ENCODE measurements at places on chromosomes 16 and 17.
A peak's percentile ranks its signal among the peaks of the same experiment; 100 is the strongest.

DNA sequence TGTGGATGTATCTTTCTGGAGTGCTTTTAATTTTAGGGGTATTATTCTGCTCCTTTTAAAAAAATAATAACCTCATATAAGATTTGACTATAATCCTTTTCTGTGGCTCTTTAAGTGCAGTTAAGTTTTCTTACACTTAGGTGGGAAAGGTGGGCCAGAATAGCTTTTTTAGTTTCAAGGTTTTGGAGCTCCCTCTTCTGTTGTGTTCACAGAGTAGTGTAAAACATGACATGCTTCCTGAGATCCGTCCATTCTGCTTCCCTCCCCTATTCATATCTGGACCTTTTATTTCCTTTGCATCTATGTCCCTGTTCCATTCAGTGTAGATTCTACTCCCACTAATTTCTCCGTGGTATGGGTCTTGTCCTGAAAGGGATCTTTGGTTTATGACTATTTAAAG is 12.8 kb downstream of the LRRC36 start:
- no peak for DNase-seq

DNA sequence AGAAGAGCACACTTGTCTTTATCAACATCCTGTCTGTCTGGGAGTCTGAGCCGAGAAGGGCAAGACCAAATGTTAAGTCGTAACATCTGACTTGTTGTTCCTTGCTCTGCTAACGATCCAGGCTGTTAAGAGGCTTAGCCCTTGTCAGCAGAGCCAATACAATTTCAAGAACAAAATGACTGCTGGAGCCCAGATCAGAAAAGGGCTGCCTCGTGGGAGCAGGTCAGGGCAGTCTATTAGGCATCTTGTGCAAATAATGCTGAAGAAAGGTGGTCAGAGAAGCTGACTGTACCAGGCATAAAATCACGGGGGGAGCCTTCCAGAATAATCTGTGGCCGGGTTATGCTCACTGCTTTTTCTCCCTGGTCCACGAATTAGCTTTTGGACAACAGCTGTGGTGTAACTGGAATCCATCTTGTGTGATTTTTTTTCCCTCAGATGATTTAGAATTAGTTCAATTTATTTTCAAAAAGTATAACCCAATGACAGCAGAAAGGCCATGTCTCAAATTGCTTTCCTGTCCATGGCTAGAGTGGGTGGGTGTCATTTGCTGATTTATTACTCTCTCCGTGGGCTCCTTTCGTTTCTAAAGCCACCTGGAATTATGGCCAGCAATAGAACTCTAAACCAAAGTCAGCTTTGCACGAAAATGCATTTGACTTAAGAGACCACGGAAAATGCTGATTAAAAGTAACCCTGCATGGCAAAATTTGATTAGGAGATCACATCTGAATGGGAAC is 221.1 kb upstream of the HSBP1 start:
- no peak for DNase-seq

- no peak for DNase-seq
Observed at GRCh38 chr17:29611351-29612093, 11.2 kb downstream of the CORO6 start.

DNA sequence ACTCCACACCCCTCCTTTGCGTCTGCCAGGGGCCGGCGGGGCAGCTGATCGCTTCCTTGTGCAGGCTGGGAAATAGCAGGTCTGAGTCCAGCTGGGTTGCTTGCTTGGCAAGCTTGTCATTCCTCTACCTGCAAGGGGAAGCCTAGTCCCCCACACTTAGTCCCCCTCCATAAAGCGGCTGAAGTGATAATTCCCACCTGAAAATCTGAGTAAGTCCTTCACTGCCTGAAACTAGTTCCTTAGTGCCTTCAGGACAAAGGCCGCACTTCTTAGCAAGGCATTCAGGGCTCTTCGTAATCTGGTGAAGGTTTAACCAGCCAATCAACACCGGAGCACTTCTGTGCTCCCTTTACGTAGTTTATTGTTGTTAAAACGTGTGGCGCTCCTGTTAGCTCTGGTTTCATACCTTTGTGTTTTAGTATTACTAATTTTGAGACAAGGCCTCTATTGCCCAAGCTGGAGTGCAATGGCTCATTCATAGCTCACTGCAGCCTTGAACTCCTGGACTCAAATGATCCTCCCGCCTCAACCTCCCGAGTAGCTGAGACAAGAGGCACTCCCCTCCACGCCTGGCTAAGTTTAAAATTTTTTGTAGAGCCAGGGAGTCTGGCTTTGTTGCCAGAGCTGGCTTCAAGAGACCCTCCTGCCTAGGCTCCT is 817 bp downstream of the PSKH1 start:
- no peak for DNase-seq

DNA sequence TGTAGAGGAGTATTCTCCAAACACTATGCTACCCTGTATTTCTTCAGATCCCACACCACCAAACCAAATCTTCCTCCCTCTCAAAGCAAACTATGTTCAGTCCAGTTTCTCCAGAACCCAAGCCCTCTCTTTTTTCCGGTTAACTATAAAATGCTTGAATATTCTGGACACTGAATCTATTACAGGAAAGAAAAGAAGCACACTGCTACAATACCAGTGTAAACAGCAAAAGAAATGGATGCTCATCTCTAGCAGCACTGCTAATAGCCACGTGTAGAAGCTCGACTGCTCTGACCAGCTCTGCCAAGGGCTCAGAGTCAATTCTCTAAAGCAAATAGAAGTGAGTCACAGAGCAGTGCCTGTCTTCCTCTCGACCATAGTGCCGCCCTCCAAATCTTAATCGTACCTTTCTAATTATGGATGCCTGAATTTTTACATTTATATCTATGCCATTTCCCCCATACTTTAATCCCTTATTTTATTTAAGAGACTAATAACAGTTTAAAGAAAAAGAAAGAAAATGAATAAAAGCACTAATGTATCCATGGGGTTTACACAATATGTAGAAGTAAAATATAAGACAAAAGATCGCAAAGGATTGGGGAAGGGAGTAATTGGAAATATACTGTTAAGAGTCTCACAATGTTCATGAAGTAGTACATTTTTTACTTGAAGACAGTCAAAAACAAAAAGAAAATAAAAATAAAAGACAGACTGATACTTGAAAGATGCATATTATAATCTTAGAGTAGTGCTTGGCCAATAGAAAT is 154.5 kb downstream of the PARN start:
- no peak for DNase-seq

DNA sequence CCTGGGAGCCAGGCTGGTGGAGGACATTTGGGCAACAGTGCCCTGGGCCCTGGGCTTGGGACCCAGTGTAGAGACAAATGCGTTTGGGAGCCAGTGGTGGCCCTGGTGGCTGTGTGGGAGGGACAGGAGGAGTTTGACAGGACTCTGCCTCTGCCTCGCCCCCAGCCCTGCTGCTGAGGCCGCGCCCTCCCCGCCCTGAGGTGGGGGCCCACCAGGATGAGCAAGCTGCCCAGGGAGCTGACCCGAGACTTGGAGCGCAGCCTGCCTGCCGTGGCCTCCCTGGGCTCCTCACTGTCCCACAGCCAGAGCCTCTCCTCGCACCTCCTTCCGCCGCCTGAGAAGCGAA is 11.9 kb upstream of the TCAP start:
- DNase-seq = no peak

- peak; percentile 46 for DNase-seq
Observed at GRCh38 chr17:50918071-50918932, 52.1 kb upstream of the TOB1 start.

DNA sequence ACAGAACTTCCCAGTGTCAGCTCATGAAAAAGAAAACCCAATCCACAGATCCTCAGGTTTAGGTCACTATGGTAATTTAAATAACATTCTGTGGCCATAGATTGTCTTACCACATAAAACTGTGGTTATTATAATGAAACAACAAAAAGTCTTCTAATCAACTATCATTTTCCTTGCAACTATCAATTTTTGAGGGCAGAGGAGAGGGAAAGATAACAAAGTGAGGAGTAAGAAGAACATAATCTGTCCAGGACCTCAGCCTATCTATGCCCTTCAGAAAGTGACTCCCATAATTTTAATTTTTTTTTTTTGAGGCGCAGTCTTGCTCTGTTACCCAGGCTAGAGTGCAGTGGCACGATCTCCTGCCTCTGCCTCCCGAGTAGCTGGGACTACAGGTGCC is 4.0 kb upstream of the GGNBP2 start:
- no peak for DNase-seq

- DNase-seq = no peak
Observed at GRCh38 chr17:10171581-10171981, 26.8 kb downstream of the GAS7 start.

- peak; percentile 41 for DNase-seq
Observed at GRCh38 chr17:29331708-29332085, 37.7 kb upstream of the NUFIP2 start.

- no peak for DNase-seq
Observed at GRCh38 chr17:48579760-48580554, 1.8 kb upstream of the HOXB4 start.

GRCh38 chr17:57578608-57579225 is 166.4 kb downstream of the CCDC182 start:
- no peak for DNase-seq

- peak; percentile 11 for DNase-seq
Observed at GRCh38 chr17:40415390-40415789, 2.3 kb downstream of the TOP2A start.

- no peak for DNase-seq
Observed at GRCh38 chr17:17701658-17702057, 20.4 kb downstream of the RAI1 start.

DNA sequence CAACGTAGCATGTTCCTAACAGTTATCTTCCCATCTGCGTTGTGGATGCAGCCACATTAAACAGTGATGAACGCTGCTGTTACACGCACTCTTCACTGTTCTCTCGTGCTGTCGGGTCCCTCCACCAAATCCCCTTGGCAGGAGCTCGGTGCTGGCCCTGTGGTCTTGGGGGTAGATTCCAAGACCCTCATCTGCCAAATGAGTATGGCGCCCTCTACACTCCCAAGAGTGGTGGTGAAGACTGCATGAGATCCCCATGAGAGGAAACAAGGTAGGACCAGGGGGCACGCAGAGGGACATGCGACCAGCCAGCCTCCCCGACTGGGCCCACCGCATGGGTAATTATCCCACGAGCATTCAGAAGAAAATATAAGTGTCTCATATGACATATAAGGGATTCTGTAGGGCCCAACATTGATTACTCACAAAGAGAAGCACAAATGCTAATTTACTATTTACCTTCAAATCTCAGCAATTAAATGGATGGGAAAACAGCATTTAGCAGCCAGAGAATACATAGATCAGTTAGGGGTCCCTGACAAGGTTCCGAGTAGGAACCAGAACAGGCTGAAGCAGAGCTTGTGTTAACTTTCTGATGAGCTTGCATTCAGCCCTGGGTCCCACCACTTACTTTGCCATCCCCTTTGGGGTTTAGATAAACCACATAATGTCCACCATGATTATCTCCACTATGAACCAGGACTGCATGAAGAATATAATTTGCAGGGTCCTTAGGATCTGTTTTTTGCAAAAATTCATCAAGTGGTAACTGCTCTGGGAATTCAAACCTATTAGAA is 23.8 kb downstream of the LITAFD start:
- DNase-seq = no peak

DNA sequence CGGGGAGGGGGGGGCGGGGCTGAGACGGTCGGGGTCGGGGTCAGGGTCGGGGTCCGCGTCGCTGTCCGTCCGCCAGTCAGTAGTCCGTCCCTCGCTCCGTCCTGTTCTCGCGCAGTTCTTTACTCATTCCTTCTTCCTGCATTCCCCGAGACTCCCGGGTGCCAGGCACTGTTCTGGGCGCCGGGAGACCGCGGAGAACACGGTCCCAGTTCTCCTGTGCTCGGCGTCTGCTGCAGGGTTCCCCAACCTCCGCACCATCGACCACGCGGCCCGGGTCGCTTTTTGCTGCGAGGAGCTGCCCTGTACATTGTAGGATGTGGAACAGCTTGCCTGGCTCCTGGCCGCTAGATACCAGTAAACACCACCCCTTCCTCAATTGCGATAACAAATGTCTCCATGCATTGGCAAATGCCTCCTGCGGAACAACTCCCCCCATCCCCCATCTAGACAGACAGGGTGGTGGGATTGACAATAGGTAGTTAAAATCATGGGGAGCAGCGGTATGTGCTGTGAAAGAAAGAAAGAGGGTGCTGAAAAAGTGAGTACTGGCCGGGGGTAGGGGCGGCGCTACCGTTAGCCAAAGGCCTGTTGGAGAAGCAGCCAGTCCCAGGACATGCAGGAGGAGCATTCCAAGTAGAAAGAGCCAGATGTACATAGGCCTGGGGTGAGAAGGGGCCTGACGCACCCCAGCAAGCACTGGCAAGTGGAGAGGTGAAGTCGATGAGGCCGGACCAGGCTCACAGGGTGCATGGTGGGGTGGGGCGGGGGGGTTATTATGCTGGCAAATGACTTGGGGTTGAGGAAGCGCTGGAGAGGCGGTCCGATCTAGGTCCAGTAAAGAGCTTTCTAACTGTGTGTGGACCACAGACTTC is 631 bp downstream of the TRAF7 start:
- DNase-seq = no peak

DNA sequence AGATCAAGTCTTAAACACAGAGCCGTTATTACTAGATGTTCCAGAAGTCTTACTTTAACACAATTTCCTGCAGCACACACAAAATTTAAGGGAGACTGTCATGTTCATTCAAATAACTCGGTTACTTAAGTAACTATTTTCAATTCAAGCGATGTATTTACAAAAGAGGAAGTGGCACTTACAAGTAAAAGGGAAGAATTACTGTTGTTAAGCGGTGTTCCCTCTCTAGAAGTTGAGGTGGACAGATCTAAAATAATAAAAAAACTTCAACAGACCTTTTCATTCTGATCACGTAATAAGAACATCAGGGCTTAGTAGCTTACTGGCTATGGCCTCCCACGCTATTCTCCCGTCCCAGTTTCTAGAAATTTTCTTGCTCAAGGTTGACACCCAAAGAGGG is 26.2 kb upstream of the TXNDC11 start:
- no peak for DNase-seq

- DNase-seq = no peak
Observed at GRCh38 chr17:2547176-2547575, 35.5 kb upstream of the METTL16 start.

GRCh38 chr16:85445779-85446222 is 167.3 kb upstream of the GSE1 start:
- DNase-seq = no peak

DNA sequence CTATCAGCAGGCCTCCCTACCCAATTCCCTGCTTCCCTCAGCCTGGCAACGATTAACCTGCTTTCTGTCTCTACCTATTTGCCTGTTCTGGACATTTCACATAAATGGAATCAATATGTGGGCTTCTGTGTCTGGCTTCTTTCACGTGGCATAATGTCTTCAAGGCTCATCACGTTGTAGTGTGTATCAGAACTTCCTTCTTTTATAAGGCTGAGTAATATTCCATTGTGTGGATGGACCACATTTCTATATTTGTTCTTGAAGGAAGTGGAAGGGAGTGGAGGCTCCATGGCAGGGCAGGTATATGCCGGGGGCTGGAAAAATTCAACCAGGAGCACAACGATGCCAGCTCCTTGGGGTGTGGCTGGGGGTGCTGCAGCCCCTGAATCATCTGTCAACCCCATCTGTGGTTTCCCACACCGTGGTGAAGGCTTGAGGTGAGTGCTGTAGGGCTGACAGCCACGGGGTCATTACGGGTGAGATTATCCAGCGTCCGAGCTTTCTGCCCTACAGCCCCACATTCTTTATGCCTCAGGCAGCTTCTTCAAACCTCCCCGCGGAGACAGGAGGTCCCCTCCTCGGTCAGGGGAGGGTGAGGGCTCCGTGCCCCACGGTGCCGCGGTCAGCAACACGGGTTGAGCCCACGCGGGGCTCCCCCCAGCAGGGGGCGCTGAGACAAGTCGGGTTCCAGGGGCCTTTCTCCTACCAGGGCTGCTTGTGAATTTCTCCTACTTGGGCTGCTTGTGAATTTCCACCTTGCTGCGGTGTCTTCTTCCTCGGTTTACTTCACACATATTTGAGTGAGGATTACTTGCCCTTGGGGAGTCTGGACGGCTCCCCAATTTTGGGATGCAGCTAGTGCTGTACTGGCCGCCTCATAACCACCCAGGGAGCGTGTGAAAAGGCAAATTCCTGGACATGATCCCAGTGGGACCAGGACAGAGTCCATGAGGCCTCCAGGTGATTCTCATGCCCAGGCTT is 18.3 kb upstream of the WFIKKN2 start:
- peak; percentile 64 for DNase-seq
